ENCODE measurements at places on chromosomes 5 and 9.

DNA sequence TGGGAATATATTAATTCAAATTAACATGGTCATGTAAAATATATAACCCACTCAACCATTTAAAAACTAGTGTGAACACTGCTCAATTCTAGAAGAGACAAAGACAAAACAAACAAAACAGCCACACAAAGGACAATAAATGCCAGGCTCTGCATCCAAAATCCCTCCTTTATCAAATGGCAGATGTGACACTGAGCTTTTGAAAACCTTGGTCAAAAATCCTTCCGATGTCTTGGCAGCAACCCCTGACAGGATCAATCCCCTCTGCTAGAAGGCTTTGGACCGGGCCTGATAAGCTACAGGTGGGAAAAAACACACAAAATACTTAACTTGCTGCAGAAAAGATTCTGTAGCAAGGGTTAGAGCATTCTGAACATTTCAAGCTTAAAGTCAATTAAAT is 61.5 kb downstream of the ZFR start:
- no peak for DNase-seq

GRCh38 chr9:5872511-5872910 is 18.2 kb upstream of the MLANA start:
- peak; percentile 40 for DNase-seq

GRCh38 chr9:20725675-20726074 is 41.6 kb downstream of the FOCAD start:
- DNase-seq = no peak

DNA sequence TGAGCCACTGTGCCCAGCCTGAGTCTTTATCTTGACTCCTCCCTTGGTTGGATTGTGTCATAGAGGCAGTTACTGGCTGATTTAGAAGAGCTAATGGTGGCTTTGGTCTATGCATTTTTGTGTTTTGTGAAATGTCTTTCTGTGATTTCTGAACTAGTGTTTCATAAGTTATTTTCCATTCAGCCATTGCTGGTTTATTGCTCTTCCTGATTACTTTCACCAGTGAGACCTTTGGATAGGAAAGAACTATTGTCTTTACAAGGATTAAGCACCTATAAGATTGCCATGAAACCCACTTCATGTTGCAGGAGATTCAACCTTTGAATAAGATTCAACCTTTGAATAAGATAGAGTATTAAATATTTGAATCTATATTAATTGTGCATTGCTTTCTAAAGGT is 8.7 kb upstream of the HAPLN1 start:
- DNase-seq = no peak

DNA sequence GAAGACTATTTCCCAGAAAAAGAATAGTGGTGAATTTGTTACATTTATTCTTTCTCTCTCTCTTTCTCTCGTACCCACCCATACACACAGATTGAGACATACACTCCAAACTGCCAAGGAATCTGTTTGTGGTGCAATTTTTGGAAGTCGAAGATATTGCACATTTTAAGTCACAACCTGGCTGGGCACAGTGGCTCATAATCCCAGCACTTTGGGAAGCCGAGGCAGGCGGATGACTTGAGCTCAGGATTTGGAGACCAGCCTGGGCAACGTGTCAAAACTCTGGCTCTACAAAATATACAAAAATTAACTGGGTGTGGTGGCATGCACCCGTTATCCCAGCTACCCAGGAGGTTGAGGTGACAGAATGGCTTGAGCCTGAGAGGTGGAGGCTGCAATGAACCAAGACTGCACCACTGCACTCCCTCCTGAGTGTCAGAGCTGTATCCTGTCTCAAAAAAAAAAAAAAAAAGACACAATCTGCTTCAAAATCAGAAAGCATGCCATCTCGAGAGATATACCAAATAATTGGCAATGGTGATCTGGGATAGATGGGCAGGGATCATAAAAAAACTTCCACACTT is 19.2 kb upstream of the PLIN2 start:
- DNase-seq = no peak

GRCh38 chr5:6483880-6484382 is 35.3 kb downstream of the UBE2QL1 start:
- DNase-seq = no peak

DNA sequence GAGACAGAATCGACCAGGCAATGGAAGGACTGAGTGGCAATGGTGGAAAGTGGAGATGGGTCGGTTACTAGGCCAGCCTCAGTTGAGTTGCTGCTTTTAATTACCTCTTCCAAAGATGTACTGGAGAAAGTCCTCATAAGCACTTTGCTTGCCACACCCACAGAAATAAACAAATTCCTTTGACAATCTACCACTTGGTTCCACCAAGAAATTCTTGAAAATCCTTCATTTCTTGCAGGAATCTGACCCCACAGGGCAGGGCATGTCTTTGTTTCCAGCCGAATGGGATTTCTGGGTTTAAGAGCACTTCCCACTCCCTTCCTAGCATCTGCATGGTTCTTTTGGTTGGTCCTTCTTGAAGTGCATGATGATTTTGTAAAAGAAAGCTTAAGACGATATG is 54.5 kb downstream of the ADAMTS12 start:
- DNase-seq = no peak

DNA sequence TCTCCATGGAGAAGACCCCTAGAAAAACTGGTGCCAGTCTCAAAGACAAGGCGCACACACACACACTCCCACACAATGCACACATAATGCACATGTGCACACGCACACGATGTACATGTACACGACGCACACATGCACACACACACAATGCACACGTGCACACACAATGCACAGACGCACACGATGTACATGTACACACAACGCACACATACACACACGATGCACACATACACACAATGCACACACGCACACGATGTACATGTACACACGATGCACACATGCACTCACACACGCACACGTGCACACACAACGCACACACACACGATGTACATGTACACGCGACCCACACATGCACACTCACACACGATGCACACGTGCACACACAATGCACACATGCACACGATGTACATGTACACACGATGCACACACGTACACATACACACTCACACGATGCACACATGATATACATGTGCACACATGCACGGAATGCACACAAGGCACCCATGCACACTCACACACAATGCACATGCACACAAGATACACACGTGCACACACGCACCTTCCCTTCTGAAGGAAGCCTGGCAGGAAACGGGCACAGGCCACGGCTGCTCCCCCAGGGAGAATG is 76.5 kb downstream of the VAV2 start:
- DNase-seq = no peak

DNA sequence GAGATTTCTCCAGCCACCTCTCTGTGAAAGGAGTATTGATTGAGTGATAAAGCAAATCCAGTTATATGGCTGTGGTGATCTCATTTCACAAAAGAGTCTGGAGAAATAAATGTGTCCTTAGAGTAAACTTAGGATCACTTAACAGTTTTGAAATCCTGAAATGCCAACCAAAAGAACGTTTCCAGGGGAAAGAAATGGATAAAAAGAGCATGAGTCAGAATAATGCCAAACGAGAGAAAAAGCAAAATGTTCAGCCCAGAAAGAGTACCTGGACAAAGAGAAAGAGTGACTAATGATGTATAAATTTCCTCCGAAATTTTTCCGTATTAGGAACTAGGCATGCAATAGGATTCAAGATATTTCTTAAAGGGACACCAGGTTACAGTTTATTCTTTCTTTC is 463.1 kb upstream of the CDH10 start:
- no peak for DNase-seq

DNA sequence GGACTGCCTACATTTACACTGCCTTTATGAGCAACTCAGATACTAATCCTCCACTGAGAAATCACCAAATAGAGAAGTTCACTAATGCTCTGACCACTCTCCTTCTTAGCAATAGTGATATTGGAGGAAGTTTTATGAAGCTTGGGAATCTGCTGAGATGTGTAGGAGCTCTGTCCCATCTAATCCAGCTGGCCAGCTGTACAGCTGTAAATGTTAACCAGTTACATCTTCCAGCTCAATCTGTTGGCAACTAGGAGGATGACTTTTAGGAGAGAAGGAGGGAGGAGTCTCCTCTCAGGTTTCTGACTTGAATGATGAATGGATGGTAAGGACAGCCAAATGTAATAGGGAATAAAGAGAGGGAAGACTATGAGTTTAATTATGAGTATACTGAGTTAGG is 36.3 kb upstream of the LRRC19 start:
- DNase-seq = no peak

GRCh38 chr5:582936-583635 is 29.1 kb upstream of the CEP72 start:
- DNase-seq = no peak

DNA sequence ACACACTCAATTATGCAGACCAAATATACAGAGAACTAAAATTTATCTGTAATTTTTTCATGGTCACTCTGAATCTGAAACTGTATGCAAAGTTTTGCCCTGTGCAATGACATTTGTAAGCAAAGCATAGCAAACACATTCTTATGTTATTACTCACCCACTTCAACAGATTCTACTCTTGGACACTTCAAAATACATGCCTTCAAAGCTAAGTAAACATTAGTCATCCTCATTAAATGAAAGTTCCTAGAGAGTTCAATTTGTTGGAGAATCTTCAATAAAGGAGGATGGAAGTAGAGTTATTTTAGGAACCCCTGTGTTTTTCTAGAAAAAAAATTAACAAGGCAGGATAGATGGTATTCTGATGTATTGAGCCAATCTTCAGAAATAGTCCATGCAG is 639.7 kb upstream of the C9orf72 start:
- DNase-seq = peak; percentile 13

GRCh38 chr5:178236679-178237078 is 4.1 kb upstream of the PHYKPL start:
- DNase-seq = no peak

DNA sequence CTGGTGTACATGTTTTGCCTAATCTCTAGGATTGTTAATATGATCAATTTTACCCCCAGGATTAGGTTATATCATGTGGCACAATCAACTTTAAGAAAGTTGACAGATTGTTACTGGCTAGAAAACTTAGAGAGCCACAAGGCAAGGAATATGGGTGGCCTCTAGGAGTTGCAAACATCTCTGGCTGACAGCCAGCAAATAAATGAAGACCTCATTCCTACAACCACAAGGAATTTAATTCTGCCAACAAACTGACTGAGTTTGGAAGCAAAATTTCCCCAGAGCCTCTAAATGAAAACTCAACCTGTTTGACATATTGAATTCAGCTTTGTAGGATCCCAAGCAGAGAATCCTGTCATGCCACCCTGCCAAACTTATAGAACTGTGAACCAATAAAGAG is 196.4 kb upstream of the PTGER4 start:
- DNase-seq = no peak

DNA sequence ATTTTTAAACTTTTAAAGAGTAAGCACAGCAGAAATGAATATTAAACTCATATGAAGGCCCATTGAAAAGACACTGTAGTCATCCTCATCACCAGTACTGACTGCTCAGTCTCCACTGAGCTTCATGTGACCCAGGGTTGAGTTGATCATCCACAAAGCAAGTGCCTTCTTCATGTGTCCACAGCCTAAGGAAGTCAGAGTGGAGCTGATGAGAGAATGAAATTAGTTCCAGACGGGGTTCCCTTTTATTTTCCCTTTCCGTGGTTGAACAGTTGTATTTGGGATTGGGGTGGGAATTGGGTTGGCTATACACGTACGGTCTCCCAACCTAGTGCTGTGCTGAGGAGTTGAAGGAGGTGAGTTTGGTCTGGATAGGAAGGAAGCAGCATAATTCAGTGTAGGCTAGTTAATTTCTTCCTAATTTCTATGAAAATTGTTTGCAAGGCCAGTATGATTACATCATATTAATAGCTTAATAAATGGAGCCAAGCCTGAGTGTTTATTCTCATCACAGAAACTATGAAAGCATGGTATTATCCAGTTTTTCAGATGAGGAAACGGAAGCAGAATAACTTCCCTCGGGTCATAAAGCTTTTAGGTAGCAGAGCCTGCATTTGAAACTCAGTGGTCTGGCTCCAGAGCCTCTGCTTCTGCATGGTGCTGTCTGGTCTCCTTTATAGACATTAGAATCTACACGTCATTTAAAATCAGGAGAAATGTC is 103.9 kb upstream of the DMRT1 start:
- no peak for DNase-seq

- no peak for DNase-seq
Measured at GRCh38 chr5:135227064-135228022, 171.7 kb downstream of the MACROH2A1 start.

DNA sequence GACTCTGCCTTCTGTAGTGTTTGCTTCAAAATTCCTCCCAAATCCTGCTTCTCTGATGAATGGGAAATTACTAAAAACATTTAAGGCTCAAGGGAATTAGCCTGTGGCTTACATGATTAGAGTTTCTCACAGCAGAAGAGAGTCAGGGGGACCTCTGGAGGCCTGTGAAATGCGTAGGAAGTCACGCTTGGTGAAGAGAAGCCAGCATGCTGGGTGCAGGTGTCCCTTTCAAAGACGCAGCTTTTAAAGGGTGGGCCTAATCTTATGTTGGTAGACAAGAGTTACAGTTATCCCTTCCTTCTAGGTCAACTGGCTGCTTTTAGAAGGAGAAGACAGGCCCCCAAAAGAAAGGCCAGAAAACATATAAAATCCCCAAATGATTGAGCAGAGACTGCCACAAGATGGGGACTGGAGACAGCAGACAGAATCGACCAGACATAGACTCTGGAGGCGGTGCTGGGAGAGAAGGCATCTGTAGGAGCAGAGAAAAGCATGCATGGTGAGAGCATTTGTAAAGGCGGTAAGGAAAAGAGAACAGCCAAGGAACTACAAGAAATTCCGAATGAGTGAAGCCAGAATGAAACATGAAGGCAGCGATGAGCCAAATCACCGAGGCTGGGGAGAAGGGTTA is 42.3 kb downstream of the B4GALT1 start:
- no peak for DNase-seq

DNA sequence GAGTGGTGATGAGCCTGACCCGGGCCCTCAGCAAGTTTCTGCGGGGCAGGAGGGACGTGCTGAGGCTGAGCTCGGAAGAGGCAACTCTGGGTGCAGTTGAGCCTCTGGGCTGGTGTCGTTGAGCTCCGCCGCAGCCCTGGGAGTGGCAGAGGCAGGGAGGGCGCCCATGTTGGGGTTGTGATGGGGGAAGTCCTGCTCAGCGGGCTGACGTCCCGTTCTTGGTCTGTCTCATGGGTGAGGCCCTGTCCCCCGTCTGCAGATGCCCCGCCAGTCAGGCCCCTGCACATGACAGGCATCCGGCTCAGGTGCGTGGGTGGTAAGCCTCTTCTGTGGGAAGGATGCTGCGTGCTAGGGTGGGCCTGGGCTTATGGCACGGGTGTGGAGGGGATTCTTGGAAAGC is 64.3 kb downstream of the RXRA start:
- DNase-seq = no peak

DNA sequence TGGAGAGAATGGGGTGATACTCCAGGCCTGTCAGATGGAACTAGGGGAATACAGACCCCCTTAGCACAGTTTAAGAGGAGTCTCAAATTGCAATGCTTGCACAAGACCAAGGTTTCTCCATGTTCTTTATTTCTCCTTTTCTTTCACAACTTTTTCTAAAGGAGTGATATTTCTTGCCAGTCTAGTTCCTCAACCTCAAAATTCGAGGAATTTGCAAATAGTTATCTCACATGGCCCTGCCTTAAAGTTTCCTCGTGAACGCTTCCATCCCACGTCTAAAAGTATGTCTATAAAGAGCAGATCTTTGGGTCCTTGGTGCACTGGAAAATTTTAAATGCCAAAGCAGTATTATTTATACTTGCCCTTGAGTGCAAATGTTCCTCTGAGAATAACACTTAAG is 373.8 kb upstream of the KLF4 start:
- no peak for DNase-seq

GRCh38 chr5:75712091-75712490 is 5.1 kb downstream of the POC5 start:
- no peak for DNase-seq

- no peak for DNase-seq
Measured at GRCh38 chr9:79670269-79670961, 98.7 kb downstream of the TLE4 start.
